ENCODE measurements at places on chromosomes 5 and 9. TPM values are rescaled to one million over a fixed set of nuclear protein-coding genes. Genes with fewer than 3 reads are reported as not detected.

DNA sequence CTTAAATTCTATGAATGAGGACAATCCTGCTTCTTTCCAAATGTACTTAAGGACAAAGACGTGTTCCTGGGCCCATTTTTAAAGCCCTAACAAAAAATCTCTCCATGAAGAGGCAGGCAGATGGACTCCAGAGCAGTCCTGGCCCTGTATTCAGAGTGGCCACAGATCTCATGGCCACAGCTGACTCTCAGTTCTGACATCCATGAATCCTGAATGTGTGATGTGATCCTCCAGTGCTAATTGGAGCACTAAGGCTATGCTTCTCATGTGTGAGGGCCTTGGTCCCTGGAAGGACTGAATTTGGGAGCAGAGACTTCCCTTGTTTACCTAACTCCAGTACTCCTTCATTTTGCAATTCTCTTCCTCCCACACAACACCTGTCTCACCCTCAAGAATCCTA, 373.0 kb downstream of the AGTPBP1 start:
- H3K27me3 ChIP-seq, result no peaks in the 10 kb centered on the region
- DNase-seq, result no peak
- H3K36me3 ChIP-seq, result no peaks in the 10 kb centered on the region
- H3K4me3 ChIP-seq, result no peak overlapping the region

DNA sequence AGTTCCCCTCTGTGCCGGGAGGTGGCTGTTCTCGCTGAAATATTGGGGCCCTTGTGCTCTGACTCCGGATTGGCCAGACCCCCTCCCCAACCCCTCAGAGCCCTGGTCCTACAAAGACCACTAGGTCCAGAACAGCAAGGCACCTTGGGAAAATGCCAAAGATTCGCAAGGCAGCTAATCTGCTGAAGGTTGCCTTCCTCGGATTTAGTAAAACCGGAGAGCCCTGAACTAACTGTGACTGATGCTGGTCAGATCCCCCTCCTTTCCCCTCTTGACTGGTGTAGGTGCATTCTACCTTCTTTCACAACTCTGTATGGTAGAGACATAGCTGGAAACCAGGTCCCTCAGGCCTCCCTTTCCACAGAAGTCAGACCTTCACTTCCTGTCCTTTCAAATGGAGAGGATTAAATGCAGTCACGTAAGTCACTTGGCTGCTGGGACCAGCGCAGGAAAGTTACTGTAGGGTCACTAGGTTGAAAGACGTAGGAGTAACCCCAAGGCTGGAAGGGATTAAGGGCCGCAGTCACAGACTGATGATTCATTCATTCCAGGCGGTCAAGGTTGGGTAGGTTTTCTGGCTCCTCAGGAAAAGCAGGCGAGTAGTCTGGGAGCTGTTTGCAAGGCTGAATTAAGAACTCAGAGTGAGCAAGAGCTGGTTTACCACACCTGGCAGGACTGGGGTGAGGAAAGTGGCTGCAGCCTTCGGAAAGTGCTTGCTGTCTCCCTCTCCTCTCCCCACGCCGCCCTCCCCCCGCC, 5.3 kb downstream of the BARX1 start:
- H3K4me3 ChIP-seq, result no peak overlapping the region
- H3K27me3 ChIP-seq, result peaks cover 90% of the 10 kb centered on the region
- no peaks in the 10 kb centered on the region for H3K36me3 ChIP-seq
- H3K4me1 ChIP-seq, result no peaks in the 10 kb centered on the region
- H3K27ac ChIP-seq, result no peak overlapping the region

DNA sequence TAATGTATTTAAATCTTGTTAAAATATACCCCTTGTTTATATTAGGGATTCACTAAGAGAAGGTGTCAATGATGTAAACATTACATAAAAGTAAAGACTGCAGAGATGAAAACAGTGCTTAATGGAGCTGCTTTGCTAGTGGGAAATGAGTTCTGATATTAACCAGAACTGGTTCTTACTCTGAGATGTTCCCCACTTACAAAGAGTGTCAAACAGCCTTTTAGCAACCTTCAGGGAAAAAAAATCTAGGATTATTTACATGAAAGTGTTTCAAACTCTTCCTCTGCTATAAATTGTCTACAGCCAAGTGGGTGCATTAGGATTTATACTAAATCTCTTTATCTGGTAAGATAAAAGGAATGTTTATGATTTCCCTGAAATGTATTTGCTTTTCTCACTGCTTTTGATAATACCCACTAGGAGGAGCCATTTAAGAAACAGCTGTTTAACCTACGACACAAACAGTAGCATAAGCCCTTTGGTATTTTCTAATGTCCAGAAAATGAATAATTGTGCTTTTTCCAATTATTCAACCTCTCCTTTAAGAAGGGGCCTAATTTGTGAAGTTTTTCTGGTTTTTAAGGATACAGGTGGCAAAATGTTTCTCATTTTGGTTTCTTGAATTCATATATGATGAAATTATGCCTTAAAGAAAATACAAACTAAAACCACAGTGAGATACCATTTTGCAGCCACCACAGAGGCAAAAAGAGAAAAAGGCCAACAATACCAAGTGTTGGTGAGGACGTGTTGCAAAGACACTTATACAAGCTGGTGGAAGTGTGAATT, 186.3 kb downstream of the TLE4 start:
- DNase-seq, result peak; percentile 33
- no peaks in the 10 kb centered on the region for H3K36me3 ChIP-seq
- H3K27ac ChIP-seq, result no peak overlapping the region

DNA sequence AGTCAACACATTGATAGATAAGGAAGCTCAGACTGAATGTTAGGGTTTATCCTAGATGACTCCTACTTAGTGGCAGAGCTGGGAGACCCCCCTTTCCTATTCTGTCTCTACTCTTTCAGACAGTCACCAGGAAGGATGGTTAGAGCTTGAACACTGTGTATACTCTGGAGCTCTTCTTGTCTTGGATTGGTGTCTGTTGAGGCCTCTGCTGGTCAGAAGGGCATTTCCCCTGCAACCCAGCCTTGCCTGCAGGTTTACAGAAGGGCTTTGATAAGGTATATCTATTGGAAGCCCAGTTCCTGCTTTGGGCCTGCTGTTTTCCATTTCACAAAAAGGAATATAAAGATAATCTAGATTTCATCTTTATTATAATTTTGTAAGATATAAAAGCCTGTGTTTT, 71.8 kb downstream of the KDM4C start:
- H3K36me3 ChIP-seq, result peaks cover 2% of the 10 kb centered on the region
- no peak for DNase-seq
- no peak overlapping the region for H3K4me3 ChIP-seq
- no peaks in the 10 kb centered on the region for H3K27me3 ChIP-seq

DNA sequence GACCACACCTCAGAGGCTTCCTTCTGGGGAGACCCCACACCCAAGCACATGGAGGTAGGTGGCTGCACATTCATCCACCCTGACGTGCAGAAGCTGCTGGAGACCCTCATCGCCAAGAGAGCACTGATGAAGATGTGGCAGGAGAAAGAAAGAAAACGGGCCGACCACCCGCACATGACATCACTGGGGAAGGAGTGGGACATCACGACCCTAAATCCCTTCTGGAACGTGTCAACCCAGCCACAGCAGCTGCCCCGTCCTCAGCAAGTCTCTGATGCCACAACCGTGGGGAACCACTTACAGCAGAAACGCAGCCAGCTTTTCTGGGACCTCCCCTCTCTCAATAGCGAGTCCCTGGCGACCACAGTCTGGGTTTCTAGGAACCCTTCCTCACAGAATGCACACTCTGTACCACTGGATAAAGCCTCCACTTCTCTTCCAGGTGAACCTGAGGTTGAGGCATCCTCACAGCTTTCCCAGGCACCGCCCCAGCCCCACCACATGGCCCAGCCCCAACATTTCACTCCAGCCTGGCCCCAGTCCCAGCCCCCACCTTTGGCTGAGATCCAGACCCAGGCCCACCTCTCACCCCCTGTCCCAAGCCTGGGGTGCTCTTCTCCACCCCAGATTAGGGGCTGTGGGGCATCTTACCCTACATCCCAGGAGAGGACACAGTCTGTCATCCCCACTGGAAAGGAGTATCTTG, 3.0 kb downstream of the SPATA31E1 start:
- no peaks in the 10 kb centered on the region for H3K36me3 ChIP-seq
- DNase-seq, result no peak
- H3K27me3 ChIP-seq, result no peaks in the 10 kb centered on the region
- no peak overlapping the region for H3K4me3 ChIP-seq

- H3K27me3 ChIP-seq, result no peaks in the 10 kb centered on the region
- no peaks in the 10 kb centered on the region for H3K4me1 ChIP-seq
- H3K36me3 ChIP-seq, result no peaks in the 10 kb centered on the region
Observed at GRCh38 chr5:36285837-36286615, 15.7 kb downstream of the RANBP3L start.

- H3K4me3 ChIP-seq, result no peak overlapping the region
- H3K4me1 ChIP-seq, result peaks cover 2% of the 10 kb centered on the region
- peak; percentile 60 for DNase-seq
Observed at GRCh38 chr5:134463991-134464760, 52.5 kb upstream of the CDKN2AIPNL start.

- H3K4me1 ChIP-seq, result no peaks in the 10 kb centered on the region
- no peak overlapping the region for H3K27ac ChIP-seq
- H3K4me3 ChIP-seq, result no peak overlapping the region
- DNase-seq, result no peak
Observed at GRCh38 chr9:128397831-128398230, 22.8 kb upstream of the CERCAM start.

GRCh38 chr5:74538206-74538661, 102.3 kb downstream of the ENC1 start:
- no peaks in the 10 kb centered on the region for H3K36me3 ChIP-seq
- H3K27me3 ChIP-seq, result no peaks in the 10 kb centered on the region
- H3K27ac ChIP-seq, result no peak overlapping the region

GRCh38 chr9:114233491-114234185, 78.3 kb downstream of the COL27A1 start:
- H3K27ac ChIP-seq, result no peak overlapping the region
- H3K4me1 ChIP-seq, result no peaks in the 10 kb centered on the region
- H3K27me3 ChIP-seq, result no peaks in the 10 kb centered on the region
- H3K4me3 ChIP-seq, result no peak overlapping the region
- DNase-seq, result no peak

GRCh38 chr9:82553654-82554366, 509.1 kb downstream of the RASEF start:
- H3K27ac ChIP-seq, result no peak overlapping the region
- H3K4me1 ChIP-seq, result no peaks in the 10 kb centered on the region
- H3K4me3 ChIP-seq, result no peak overlapping the region
- no peaks in the 10 kb centered on the region for H3K27me3 ChIP-seq

DNA sequence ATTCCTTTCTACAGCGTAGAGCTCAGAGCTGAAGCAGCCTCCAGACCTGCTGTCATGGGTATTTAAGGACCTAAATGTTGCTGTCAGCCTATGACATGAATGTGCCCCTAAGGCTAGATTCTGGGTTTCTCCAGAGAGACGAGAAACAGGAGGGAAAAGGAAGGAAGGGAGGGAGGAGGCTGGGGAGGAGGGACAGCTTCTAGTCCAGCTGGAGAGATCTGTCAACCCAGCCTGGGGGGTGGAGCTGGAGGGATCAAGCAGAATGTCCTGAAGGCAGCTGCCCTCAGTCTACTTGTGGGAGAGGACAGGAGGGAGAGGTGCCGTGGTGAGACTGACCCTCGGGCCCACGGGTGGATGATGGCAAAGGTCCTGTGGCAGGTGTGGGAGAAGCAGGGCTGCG, 1.1 kb upstream of the DBH start:
- H3K27ac ChIP-seq, result no peak overlapping the region
- H3K4me3 ChIP-seq, result no peak overlapping the region
- no peaks in the 10 kb centered on the region for H3K27me3 ChIP-seq
- no peaks in the 10 kb centered on the region for H3K4me1 ChIP-seq
- H3K36me3 ChIP-seq, result no peaks in the 10 kb centered on the region

- DNase-seq, result peak; percentile 64
- H3K4me3 ChIP-seq, result no peak overlapping the region
- no peaks in the 10 kb centered on the region for H3K36me3 ChIP-seq
- no peaks in the 10 kb centered on the region for H3K4me1 ChIP-seq
- no peaks in the 10 kb centered on the region for H3K27me3 ChIP-seq
Observed at GRCh38 chr9:14051419-14051818, 262.5 kb downstream of the NFIB start.

- no peak overlapping the region for H3K27ac ChIP-seq
- peak; percentile 11 for DNase-seq
- no peaks in the 10 kb centered on the region for H3K36me3 ChIP-seq
- H3K4me3 ChIP-seq, result no peak overlapping the region
- no peaks in the 10 kb centered on the region for H3K27me3 ChIP-seq
Observed at GRCh38 chr5:179758955-179759354, 26.3 kb downstream of the MAML1 start.

DNA sequence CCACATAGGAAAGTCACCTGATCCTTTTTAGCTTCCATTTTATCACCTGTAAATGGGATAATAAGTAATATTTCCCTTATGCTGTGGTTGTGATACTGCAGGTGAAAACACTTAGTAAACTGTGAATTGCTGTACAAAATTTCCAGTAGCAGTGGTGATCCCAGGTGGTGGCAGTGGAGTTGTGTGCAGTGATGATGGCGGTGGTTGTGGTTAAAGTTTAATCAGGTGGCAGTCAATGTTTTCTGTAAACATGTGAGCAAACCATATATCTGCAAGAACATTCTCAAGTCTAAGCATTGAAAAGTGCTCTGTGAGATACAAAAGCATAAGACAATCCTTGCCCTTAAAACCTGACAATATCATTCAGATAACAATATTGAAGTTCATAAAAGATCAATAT, 480.2 kb downstream of the RASEF start:
- no peak for DNase-seq
- no peaks in the 10 kb centered on the region for H3K36me3 ChIP-seq
- H3K4me3 ChIP-seq, result no peak overlapping the region
- no peaks in the 10 kb centered on the region for H3K27me3 ChIP-seq
- no peak overlapping the region for H3K27ac ChIP-seq
- H3K4me1 ChIP-seq, result no peaks in the 10 kb centered on the region

- no peaks in the 10 kb centered on the region for H3K36me3 ChIP-seq
- no peaks in the 10 kb centered on the region for H3K27me3 ChIP-seq
- DNase-seq, result peak; percentile 25
- no peak overlapping the region for H3K4me3 ChIP-seq
Observed at GRCh38 chr5:60779466-60779865, 64.6 kb downstream of the ELOVL7 start.

DNA sequence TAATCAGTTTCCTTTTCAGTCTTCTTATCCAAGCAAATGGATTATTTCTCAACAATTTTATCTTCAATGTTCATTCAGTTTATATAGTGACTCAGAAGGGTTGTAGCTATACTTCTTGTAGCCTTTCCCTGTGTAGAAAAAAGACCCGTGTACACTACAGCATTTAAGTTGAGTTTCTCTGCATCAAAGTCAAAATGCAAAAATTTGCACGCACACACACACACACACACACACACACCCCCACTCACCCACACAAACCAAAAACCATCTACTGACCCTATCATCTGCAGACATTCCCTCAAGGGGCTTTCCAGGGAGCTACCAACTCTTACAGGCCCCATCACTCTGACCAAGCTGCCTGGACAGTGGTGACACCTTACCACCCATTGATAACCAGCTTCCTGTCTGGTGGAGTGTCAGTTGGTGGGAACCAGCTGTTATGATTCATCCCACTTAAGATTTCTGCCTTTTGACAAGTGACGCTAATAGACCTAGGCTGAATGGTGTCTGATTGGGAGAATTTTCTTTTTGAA, 12.2 kb upstream of the ELL2 start:
- no peaks in the 10 kb centered on the region for H3K36me3 ChIP-seq
- H3K27ac ChIP-seq, result no peak overlapping the region
- no peak overlapping the region for H3K4me3 ChIP-seq
- peak; percentile 86 for DNase-seq

Gene PRUNE2
- 5.4 TPM for polyA plus RNA-seq

Gene PCDHGA4
- polyA plus RNA-seq, result 3.1 TPM

Gene BSPRY
- polyA plus RNA-seq, result not detected

Gene EPB41L4B
- 1.7 TPM for polyA plus RNA-seq

Gene NMUR2
- not detected for polyA plus RNA-seq

Gene CCL21
- polyA plus RNA-seq, result not detected

Gene AP3B1
- polyA plus RNA-seq, result 66.9 TPM

Gene SPINK13
- polyA plus RNA-seq, result not detected

Gene PCDHB4
- polyA plus RNA-seq, result 0.08 TPM

Gene GRM6
- polyA plus RNA-seq, result not detected

Data from fibroblast of lung (primary cell).